BJ (cell line): ENCODE measurements at places on chromosomes 7 and 10. TPM values are rescaled to one million over a fixed set of nuclear protein-coding genes. Genes with fewer than 3 reads are reported as not detected.

SEMA3C gene
- polyA plus RNA-seq = 64.1 and 118 TPM in 2 replicates

PSD gene
- polyA plus RNA-seq = 1.2 and 1.8 TPM in 2 replicates

ELMO1 gene
- polyA plus RNA-seq = not detected in 2 replicates

NANOS1 gene
- 0.29 and 0.39 TPM in 2 replicates for polyA plus RNA-seq

NAT16 gene
- 0.02 TPM in 1 of 2 replicates, not detected in the other for polyA plus RNA-seq

GHRHR gene
- polyA plus RNA-seq = not detected in 2 replicates

LRRC17 gene
- polyA plus RNA-seq = 2.4 and 3.4 TPM in 2 replicates

LIPM gene
- polyA plus RNA-seq = not detected in 2 replicates

H2BK1 gene
- not detected in 2 replicates for polyA plus RNA-seq

RBP3 gene
- polyA plus RNA-seq = not detected in 2 replicates

HPS6 gene
- polyA plus RNA-seq = 8.3 and 11.8 TPM in 2 replicates

KEL gene
- polyA plus RNA-seq = 0.17 and 0.31 TPM in 2 replicates
